Activated naive CD4-positive, alpha-beta T cell treated with anti-CD3 and anti-CD28 coated beads, Interleukin-2, amount 10 ng/mL, durations not matched to agents 7 days and 5 days (primary cell): ENCODE measurements at places on chromosomes 5 and 9.

- no peak for DNase-seq
Observed at GRCh38 chr5:159385536-159385935, 55.2 kb upstream of the IL12B start.

GRCh38 chr9:137865581-137866145 lies 11.9 kb upstream of the CACNA1B start:
- no peak for DNase-seq

GRCh38 chr5:134409321-134409720 lies 2.4 kb downstream of the CDKN2AIPNL start:
- DNase-seq, result no peak

GRCh38 chr5:151808451-151809169 lies 36.9 kb downstream of the G3BP1 start:
- DNase-seq, result no peak

DNA sequence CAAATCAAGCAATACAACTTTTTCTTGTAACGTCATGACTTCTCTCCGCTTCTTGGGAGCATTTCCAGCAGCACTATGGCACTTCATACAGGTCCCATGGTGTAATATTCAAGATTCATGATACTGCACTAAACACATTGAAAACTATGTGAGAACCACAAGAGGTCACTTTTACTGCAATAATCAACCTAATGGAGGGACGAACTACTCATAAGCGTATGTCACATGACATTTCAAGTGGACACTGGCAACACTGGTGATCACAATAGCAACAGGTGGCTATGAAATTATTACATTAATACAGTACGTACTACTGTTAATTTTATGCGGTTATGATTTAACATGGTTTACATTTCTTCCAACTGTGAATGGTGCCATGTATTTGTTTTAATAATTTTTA lies 78.6 kb upstream of the TBC1D9B start:
- no peak for DNase-seq

GRCh38 chr5:71529682-71530081 lies 57.5 kb upstream of the MCCC2 start:
- DNase-seq, result no peak

- no peak for DNase-seq
Observed at GRCh38 chr5:124511791-124512190, 234.6 kb downstream of the ZNF608 start.

DNA sequence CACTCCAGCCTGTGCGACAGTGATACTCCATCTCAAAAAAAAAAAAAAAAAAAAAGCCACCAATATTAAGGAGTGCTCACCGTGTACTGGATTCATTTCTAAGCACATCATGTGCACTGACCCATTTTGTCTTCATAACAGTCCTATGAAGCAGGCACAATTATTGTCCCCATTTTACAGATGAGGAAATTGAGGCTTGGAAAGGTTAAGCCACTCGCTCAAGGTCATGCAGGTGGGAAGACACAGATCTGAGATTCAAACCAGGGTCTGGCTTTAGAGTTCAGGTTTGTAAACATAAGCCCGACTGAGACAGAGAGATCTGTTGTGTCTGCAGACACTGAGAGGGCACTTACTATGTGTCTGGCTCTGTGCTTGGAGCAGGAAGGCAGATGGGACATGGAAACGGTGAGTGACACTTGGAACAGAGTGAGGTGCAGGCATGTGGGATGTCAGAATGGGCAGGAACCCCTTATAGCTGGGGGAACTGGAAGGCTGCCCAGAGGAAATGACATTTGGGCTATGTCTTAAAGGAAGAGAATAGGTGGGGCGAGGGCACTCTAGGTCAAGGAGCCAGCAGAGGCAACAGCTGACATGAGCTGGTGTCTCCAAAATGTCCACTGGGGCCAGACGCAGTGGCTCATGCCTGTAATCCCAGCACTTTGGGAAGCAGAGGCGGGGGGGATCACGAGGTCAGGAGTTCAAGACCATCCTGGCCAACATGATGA lies 69.9 kb downstream of the STK10 start:
- no peak for DNase-seq
